Stimulated activated naive CD4-positive, alpha-beta T cell (primary cell): ENCODE measurements at places on chromosomes 6 and 20.

GRCh38 chr20:16314748-16315159 lies 258.5 kb downstream of the KIF16B start:
- no peak for DNase-seq

DNA sequence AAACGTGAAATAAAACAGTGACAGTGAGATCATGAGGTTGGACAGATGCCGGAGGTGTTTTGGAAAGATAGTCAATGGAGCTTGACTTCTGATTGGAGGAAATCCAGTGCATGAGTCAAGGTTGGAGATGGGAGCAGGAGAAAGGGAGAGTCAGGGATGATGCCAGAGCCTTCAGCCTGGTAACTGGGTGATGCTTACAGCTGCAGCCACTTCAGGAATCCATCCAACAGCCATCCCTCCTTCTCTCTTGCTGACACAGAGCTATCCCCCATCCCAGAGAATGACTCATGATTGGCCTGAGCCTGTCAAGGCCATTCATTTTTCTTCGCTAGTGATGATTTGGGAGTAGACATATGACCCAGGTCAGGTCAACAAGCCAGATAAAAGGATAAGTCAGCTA lies 112.8 kb downstream of the SAMD5 start:
- no peak for DNase-seq

DNA sequence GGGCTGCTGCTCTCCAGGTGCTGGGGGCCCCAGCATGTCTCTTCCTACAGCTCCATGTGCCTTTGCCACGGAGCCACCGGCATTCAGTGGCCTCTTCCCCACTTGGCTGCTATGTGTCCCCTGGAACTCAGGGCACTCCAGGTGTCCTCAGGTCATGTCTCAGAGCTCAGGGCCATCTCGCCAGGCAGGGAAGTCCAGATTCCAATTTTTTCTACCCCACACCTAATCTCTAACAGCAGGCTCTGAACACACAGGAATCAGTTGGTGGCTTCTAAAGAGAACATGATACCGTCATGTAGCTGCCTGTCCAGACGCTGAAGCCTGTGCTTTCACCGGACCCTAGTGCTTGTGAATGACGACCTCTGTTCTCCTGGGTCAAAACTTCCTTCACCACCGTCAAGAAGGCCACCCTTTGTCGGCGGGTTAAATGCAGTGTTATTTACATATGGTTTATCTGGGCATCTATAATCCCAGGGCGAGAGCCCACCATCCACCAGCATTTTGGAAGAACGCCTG lies 4.2 kb upstream of the SLCO4A1 start:
- no peak for DNase-seq

- no peak for DNase-seq
These were observed 101.9 kb upstream of the BEND3 start for GRCh38 chr6:107217248-107217647.

- DNase-seq: no peak
These were observed 251.6 kb downstream of the LAMA2 start for GRCh38 chr6:129134535-129134934.

DNA sequence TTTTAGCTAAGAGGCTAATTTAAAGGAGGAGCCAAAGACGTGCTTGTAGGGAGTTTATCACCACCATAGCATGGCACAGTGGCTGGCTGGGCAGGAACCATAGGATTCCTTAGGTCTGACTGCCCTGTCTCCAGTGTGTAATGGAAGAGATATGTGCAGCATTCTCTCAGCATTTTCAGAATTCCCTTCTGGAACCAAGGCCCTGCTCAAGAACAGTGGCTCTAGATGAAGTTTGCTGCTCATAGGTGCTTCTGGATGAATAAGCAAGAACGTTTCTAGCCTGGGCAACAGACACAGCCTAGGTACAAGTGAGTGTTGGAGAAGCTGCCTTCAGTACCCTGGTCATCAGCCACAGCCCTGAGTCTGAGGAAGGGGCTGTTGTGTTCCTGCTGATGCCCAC lies 69.1 kb downstream of the LCA5 start:
- no peak for DNase-seq

DNA sequence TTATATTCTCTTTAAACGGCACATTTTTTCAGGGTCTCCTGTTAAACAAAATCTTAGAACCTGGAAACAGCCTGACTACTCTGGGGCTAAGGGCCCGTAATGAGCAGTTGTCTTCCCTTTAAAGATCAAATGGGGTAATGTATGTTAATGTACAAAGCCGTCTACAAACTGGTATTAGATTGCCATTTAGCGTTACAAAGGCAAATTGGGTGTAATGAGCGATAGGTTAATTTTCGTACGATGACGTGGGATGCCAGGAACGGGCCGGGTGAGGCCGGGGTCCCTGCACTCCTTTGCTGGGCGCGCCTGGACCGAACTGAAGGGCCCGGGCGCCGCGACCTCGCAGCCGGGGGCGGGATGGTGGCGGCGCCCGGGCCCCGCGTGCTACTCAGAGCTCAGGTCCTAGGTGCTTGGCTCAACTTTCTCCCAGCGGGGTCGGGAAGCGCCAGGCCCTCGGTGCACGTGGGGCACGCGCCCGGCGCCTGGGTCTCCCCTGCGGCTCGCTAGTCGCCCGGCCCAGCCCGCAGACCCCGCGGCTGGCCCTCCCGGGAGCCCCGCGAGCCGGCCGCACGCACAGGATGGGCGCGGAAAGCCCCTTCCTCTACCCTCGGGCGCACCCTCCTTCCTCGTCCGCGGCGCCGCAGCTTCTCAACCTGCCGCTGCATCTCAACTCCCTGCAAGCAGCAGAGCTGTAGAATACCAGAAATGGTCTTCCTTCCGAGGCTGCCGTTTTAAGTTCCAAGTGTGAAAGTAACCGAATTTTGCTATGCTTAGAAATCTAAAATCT lies 5.9 kb downstream of the NKX2-4 start:
- no peak for DNase-seq

GRCh38 chr6:7819431-7820015 lies 91.1 kb downstream of the TXNDC5 start:
- no peak for DNase-seq
